Activated naive CD8-positive, alpha-beta T cell treated with anti-CD3 and anti-CD28 coated beads for 36 hours (primary cell): ENCODE measurements at places on chromosomes 3 and 15.

DNA sequence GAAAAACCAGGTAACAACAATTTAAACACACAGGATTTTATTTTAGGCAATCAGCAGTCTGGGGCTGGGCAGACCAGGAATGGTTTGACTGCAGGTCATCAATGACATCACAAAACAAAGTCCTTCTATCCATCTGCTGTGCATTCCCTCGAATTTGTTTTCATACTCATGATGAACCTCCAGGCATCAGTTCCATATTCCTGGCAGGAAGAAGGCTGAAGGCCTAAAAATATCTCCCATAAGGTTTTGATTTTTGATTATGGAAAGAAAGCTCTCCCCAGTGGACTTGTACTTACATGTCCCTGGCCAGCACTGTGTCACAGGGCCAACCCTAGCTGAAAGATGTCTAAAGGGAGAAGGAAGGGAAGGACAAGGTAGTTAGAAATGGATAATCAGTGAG, 107.4 kb downstream of the PEAK1 start:
- DNase-seq = no peak

- DNase-seq = no peak
These were observed 61.0 kb upstream of the ST3GAL6 start for GRCh38 chr3:98702166-98702565.

GRCh38 chr15:44718927-44719292, 7.6 kb downstream of the B2M start:
- DNase-seq = no peak

- no peak for DNase-seq
These were observed 40.3 kb upstream of the TFRC start for GRCh38 chr3:196122021-196122687.

DNA sequence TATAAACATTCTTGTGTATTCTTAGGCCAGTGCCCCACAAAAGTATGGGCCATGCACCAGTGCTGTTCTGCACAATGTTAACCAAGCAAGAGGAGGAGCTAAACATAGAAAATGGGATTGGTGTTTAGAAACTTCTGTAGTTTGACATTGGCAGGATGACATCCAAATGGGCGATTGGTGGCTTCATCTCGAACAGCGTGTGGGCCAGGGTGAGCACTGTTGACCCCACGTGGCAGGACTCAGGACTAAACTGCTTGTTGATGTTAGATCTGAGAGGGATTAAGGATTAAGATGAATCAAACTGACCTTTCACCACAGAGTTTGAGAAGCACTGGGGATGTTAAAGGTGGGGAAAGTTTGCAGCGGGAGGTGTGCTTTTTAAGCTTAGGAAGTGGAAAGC, 31.9 kb downstream of the ZNF710 start:
- DNase-seq = no peak
